ENCODE measurements at places on chromosomes 4 and X.

DNA sequence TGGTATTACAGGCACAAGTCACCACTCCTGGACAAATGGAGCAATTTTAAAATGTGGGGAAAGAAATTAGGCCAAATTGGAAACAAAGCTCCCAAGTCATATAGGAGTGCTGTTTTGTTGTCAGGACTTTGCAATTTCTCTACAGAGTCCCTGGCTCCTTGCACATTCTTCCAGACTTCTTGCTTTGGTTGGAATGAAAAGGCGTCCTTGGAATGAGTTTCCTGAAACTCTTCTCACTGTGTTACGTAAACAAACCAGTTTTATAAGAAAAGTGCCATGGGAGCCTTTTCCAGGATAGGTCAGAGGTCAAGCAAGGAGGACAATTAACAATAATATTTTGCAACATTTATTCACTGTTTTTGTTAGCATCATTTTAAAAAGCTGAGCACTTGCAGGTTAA lies 32.4 kb upstream of the KIT start:
- DNase-seq, result no peak

DNA sequence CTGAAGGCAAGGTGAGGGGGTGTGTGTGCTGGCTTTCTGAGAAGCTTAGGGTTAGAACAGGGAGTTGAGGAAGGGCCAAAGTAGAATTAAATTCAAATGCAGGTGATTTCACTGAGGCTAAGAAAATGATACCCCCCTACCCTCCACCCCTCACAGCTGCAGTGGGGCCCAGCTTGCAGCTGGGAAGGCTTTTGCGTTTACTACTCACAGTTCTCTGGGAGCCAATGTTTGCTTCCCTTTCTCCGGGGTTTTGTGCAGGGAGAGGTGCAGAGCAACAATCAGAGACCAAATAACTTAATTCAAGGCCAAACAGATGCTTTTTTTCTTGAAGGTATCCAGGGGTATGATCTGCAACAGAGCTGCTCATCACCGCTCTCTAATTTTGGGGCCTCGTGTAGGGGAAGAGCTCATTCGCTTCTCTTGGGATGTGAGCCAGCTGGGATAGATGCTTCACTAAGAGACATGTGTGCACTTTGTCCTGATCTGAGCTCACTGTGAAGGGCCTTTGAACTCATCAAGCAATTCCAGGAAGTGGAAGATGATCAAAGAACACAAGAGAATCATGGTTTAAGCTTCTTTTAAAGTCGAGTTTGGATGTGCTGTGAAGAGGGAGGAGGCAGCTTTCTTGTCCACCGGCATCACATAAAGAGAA lies 122.7 kb upstream of the C1GALT1C1 start:
- DNase-seq, result no peak

- no peak for DNase-seq
These were observed 109.1 kb upstream of the SLC4A4 start for GRCh38 chr4:71229477-71230270.

DNA sequence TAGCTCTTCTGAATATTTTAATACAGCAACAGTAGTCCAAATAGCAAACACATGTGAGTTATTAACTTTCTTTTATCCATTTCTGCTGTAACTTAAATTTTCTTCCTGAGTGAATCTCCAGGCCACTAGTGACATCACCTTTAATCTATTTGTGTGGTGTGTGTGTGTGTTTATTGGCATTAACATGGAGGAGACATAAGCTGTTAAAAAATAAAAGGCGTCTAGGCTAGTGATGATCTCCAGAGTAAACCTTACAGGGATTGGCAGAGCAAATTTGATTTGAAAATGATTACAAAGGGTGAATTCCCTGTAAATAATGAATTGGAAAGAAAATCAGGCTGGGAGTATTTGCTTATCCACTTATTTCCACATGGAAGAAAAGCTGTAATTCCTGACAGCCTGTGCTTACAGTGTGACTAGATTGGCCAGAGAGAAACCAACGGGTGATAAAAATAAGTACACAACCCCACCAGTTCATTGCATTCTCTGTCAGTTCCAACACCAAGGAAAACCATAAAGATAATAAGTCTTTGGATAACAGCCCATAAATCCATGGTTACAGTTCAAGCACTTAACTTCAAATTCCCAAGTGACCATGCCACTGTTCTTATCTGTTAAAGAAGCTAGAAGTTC lies 186.1 kb downstream of the ENOX2 start:
- DNase-seq, result no peak

GRCh38 chr4:169079942-169080827 lies 70.1 kb upstream of the CBR4 start:
- DNase-seq, result no peak

GRCh38 chr4:174464949-174465348 lies 57.3 kb downstream of the HPGD start:
- DNase-seq, result no peak

GRCh38 chr4:112002248-112002661 lies 143.0 kb upstream of the FAM241A start:
- no peak for DNase-seq

DNA sequence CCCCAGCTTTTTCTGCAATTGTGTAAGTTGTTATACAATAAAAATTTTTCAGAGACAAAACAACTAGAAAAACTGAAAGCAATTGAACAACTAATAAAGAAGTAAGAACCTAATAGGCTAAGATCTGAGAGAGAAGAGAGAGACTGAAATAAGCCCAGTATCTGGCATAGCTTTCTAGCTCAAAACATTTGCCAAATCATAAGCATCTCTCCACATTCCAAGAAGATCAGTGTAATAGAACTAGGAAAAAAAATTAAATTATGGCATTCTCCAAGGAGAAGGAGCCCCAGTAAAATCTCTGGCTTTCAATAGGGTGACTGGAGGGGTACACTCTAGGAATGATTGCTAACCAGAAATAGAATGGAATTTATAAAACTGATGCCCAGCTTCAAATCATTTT lies 19.0 kb upstream of the PPP3CA start:
- no peak for DNase-seq

DNA sequence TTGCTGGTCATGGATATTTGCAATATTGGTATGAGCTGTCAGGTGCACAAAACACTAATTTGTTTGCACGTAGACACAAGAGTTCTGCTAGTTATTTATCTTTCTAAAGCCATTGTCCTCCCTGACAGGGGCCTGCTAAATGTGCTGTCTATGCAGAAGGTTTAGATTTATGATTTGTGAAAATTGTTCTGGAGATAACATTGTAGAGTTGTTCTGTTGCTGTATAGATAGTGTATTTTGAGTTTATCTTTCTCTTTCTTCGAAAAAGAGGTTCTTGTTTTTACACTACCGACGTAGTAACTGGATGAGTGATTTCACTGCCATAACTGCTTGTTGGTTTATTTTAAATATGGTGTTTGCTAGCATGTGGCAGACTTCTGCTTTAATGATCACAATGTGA lies 28.5 kb upstream of the FGG start:
- DNase-seq, result no peak

GRCh38 chr4:21512353-21512752 lies 436.2 kb downstream of the KCNIP4 start:
- no peak for DNase-seq

GRCh38 chr4:72744103-72744725 lies 175.2 kb upstream of the ADAMTS3 start:
- DNase-seq, result no peak

DNA sequence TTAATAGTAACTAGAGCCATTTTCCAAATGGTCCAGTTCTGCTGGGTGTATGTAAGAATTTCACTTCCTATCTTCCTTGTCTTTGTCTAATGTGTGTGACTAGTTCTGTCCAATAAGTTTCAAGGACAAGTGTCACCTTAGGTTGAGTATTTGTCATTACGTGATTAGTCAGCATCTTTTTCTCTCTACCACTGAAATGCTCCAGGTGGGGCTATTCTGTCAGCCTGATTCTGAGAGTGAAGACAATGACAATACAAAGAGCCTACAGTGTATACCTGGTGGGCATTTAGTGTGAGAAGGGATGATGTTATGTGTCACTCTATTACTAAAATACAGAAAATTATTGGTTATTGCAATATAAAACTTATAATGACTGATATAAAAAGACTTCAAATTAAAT lies 876.3 kb downstream of the C4orf33 start:
- DNase-seq, result no peak

GRCh38 chr4:84501202-84501503 lies 2.1 kb upstream of the NKX6-1 start:
- no peak for DNase-seq

- DNase-seq, result no peak
These were observed 72.1 kb downstream of the PARM1 start for GRCh38 chr4:75004755-75005668.

- DNase-seq, result no peak
These were observed 76.2 kb upstream of the GRXCR1 start for GRCh38 chr4:42816189-42816879.

DNA sequence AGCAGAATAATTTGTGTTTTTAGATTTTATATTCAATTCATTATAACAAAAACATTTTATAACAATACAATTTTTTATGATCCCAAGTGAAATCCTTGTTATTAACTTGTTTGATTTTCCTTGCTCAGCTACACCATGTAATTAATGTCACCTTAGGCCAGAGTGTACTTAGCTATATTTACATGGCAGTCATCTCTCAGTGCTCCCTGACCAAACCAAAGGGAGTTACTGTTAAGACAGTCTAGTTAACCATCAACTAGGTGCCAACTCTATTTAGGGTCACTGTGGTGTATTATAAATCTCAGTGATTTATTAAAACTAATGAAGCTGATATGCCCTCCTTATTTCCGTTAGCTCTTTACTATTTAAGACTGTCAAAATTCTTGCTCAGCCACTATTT lies 44.4 kb downstream of the CCDC158 start:
- no peak for DNase-seq

- DNase-seq, result no peak
These were observed 1.2 kb upstream of the PLAC8 start for GRCh38 chr4:83115656-83116285.

GRCh38 chrX:19177721-19178120 lies 55.5 kb upstream of the ADGRG2 start:
- DNase-seq, result no peak

DNA sequence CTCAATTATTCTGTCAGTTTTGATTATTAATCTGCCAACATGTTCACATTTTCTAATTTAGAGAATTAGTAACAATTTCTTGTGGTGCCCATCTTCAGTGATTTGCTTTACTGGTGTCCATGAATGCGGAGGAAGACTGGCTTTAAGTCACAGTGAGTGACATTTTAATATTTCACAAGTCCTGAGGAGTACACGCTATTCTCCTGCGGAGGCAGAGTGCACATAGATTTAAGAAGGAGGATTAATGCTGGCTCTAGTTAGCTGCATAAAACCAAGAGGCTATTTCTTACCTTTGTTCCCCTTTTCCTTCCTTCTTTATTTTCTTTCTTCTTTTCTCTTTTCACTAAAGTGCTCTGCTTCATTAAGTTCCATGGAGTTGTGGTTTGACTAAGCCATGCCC lies 495.2 kb upstream of the IGFBP7 start:
- DNase-seq, result no peak

DNA sequence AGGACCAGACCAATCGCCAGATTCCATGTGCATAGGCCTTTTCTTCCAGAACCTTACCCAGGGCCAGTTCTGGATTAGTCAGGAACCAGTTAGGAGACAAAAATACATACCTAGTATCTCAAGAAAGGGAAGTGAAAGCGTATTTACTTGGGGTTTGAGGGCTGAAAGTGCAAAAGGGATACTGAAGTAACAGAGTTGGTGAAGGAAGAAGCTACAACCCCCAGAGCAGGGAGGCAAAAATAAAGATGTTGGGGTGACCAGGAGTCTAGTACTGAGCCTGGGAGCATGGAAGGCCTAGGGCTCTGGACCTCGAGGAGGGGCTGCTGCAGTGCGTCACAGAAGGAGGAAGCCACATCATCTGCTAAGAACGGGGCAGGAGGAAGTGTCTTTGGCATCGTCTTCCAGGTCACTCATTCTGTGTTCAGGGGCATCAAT lies 38.3 kb downstream of the TKTL1 start:
- no peak for DNase-seq

- DNase-seq, result no peak
These were observed 13.1 kb upstream of the AMTN start for GRCh38 chr4:70505151-70505748.

DNA sequence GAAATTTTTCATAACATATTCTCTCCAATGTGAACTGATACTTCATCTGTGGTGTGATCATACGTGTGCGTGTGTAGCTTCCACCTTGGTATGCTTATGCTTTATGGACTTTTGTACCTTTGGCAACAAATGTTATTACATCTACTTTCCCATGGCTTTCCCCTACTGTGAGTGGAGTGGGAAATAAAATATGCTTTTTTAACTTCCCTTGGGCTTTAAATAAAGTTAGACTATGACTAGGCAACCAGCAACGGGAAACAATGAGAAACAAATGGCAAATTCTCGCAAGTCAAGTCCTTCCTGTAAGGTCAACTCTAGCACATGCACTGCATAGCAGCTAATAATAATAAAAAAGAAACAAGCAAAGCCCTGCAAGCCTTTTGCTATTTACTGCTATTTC lies 205.0 kb upstream of the PDE5A start:
- DNase-seq, result no peak

GRCh38 chr4:80097400-80098177 lies 24.6 kb upstream of the ANTXR2 start:
- no peak for DNase-seq

GRCh38 chr4:41050880-41051775 lies 163.2 kb downstream of the APBB2 start:
- no peak for DNase-seq

DNA sequence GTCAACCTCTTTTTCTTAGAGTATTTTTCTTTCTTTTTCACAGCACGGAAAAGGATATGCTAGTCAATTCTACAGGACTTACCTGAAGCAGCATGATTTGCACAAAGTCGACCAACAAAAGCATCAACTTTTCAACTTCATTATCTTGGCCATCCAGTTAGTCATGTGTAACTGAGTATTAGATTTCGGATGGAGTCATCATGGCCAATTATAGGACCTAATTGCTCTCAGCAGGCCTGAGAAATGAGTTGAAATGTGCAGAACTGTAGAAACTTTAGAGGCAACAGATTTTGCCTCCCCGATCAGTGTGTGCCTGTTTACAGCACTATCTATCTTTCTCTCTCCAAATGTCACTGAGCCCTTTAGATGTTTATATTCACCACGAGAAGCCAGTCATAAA lies 41.0 kb downstream of the PCDH10 start:
- no peak for DNase-seq

DNA sequence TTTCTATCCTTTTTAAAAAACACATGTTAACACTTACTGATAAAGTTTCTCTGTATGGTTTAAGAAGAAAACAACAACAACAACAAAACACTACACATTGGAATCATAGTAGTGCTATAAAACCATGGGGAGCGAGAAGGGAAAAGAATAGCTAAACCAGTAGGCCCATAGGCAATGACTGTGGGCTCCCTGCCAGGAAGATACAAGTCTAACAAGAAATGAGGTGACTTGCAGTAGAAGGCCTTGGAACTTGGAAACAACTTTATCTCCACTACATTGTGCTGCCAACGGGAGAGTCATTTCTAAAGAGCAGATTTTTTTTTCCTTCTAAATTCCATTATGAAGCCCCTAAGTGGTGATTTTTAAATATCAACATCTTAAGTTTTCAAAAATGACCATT lies 78.0 kb downstream of the GPC4 start:
- no peak for DNase-seq

All from stimulated activated CD8-positive, alpha-beta memory T cell treated with anti-CD3 and anti-CD28 coated beads, Interleukin-15, amount 100 ng/mL, for 4 hours (primary cell).